GM12892 (cell line): ENCODE measurements at places on chromosomes 4 and X.

- DNase-seq: no peak
Observed at GRCh38 chrX:106243376-106243775, 75.3 kb downstream of the PWWP3B start.

GRCh38 chr4:95466791-95467190 lies 82.0 kb downstream of the UNC5C start:
- no peak for DNase-seq

DNA sequence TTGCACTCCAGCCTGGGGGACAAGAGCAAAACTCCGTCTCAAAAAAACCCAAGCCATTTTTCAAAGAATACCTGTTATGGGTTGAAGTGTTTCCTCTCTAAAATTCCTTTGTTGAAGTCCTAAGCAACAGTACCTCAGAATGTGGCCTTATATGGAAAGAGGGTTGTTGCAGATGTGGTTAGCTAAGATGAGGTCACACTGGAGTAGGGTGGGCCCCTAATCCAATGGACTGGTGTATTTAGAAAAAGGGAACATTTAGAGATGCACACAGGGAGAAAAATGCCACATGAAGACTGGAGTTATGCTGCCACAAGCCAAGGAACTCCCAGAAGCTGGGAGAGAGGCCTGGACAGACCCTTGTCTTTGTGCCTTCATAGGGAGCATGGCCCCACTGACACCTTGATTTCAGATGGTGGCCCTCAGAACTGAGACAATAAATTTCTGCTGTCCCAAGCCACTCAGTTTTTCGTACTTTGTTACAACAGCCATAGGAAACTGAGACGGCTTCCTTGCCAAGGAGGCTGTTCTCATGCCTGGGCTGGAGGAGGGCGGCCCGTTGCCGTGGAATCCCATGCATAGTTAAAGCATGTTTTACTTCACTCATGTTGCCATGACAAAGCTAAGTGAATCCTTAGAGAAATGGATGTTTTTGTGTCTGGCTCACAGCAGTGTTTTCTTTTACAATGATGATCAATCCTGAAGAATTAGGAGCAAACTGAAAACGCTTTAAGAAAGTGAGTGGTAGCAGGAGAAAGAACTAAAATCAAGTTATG lies 16.5 kb downstream of the TRAPPC2 start:
- no peak for DNase-seq

DNA sequence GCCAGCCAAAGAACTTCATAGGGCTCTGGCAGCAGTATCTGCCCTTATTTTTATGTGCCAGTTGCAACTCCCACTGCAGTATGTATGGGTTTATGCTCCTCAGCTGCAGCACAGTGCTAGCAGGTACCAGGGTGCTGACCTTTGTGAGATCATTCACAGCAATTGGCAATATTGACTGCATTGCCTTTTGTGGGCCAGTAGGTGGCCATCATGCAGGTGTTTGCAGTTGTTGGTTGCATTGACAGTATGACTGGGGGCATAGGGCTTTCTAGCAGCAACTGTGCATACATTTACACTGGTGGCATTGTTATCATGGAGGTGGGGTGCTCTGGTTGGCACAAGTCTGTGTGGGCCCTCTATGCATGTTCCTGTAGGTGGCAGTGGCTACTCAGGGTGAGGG lies 42.5 kb downstream of the FAAH2 start:
- no peak for DNase-seq

DNA sequence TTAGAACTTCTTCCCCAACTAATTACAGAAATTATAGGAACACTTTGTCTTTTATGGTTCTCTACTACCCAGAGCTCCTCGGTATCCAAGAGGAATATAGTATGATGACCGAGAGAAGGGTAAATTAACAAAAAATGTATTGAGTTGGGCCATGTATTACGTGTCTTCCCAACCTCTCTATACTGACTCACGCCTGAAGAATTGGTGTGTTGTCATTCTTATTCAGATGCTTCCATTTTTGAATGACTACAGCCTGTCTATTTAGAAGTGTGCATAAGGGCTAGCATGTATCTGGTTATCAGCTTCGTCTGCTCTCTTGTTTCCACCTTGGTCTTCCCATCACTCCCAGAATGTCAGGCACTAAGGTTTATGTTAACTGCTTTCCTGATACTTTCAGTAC lies 24.5 kb upstream of the SCD5 start:
- no peak for DNase-seq

- no peak for DNase-seq
Observed at GRCh38 chrX:28651186-28651585, 63.9 kb downstream of the IL1RAPL1 start.

GRCh38 chr4:156972379-156973015 lies 898 bp upstream of the PDGFC start:
- DNase-seq: no peak

- DNase-seq: no peak
Observed at GRCh38 chrX:155514225-155514624, 55.8 kb upstream of the F8A3 start.

DNA sequence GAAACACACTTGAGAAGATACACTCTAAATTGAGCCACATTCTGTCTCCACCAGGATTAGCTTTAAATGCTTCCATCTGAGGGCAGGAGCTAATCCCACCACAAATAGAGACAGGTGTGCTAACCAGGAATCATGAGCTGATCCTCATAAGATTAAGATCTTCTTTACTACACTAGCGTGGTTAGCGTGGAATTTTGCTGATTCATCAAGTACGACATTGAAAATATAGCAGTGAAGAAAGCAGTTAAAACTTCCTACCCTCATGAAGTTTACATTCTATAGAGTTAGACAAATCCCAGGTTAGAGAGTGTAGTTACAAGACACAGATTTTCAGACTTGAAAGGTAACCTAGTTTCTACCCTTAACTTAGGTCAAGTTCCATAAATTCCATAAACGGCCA lies 5.3 kb upstream of the APELA start:
- DNase-seq: no peak

DNA sequence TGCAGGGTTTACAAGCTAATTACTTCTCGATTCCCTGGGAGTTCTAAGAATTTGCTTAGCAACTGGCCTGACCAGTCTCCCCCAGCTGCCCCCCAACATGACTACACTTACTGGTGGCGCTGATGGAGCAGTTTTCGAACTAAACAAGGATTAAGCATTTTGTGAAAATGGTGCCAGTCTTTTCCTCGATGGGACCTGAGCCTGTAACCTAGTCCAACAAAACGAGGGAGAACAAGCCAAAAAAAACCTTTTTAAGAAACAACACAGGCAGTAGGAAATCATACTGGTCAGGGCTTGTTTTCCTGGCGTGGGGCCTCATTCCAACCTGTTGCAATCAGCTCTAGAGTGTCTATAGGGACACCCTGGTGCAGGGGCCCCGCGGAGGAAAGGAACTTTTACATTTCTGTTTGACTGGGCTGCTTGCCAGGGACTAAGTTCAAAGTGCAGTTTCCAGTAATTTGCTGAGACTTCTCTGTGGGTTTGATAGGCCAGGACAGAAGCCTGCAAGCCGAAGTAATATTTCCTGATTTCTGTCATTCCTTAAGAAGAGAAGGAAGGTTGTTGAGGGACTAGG lies 158.7 kb downstream of the SPRY1 start:
- no peak for DNase-seq

DNA sequence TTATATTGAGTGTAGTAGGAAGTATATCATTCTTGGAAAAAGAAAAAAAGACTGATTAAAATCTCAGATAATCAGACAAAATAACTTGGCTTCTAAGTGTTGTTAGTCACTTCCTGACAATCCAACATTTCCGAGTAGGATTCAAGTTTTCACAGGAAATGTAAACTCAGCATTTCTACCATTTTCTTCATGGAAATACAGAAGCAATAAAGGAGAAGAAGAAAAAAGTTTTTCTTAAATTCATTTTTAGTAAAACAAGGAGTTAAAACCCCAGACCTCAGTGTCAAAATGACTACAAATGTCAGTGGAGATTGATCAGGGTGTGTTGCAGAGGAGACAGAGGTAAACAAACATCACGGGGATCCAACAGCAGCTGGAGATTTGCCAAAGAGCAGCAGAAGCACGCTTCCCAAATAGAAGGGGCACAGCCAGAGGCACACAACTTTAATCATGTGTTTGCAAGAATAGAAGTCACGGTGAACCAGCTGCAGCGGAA lies 129.3 kb upstream of the FAM9B start:
- DNase-seq: no peak
